Cardiac muscle cell (in vitro differentiated cells and primary cell): ENCODE measurements at places on chromosomes 4 and X. TPM values are rescaled to one million over a fixed set of nuclear protein-coding genes. Genes with fewer than 3 reads are reported as not detected.

DNA sequence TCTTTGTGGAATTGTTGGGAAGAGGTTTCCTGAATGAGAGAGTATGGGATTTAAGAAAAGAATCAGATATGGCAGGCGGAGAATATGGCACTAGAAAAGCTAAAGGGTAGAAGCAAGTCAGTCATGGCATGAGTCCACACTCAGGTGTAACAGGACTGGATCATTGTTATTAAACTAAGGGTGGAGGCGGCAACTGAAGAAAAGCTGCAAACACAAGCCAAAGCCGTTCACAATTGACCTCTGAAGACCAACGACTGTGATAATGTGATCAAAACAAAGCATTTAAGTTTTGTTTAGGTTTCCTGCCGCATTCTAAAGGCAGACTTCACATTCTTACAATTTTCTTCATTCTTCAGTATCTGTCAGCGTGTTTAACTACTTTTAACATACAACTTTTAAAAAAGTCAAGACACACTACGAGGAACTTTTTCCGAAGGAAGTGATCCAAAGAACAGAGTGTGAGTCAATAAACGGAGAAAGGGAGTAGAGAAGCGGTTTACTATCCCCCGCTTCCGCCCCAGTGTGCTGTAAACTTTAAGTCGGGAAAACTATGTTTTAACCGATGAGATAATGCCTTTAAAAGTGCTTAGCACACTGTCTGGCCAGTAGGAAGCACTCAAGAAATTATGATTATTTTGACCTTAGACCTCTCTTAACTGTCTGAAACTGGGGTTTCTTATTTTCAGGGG lies 909 bp upstream of the SLAIN2 start:
- DNase-seq: peak; percentile 22

DCK gene
- total RNA-seq: 9.0 and 10.1 TPM in 2 replicates

- DNase-seq: peak; percentile 52
Observed at GRCh38 chrX:68183612-68184214, 249.6 kb downstream of the OPHN1 start.

- no peak for DNase-seq
Observed at GRCh38 chr4:2846172-2846571, 2.5 kb downstream of the ADD1 start.

- no peak for DNase-seq
Observed at GRCh38 chr4:61864286-61864685, 664.2 kb downstream of the ADGRL3 start.

- no peak for DNase-seq
Observed at GRCh38 chrX:150162141-150162540, 201.0 kb upstream of the MAMLD1 start.

- no peak for DNase-seq
Observed at GRCh38 chr4:4361883-4362282, 25.0 kb upstream of the NSG1 start.
